Pancreas (tissue), 10 donors: ENCODE measurements at places on chromosomes 5 and 9. TPM values are rescaled to one million over a fixed set of nuclear protein-coding genes. Genes with fewer than 3 reads are reported as not detected.

DCTN3 gene
- polyA plus RNA-seq: 37.4 TPM

DNA sequence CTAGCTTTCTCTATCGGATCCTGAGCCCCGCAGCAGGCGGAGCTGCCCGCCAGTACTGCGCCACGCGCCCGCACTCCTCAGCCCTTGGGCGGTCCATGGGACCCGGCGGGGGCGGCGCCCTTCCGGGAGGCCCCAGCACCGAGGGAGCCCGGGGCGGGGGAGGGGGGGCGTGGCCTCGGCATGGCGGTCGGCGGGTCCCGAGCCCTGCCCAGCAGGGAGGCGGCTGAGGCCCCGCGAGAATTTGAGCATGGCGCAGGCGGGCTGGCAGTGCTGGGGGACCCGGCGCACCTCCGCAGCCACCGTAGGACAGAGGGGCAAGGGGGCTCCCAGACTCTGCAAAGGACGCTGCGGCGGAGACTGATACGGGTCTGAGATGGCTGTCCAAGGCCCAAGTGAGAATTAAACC lies 6.8 kb downstream of the ZDHHC11B start:
- no peak overlapping the region for H3K4me3 ChIP-seq
- no peaks in the 10 kb centered on the region for H3K36me3 ChIP-seq
- H3K27me3 ChIP-seq: no peaks in the 10 kb centered on the region
- peaks cover 5% of the 10 kb centered on the region for H3K4me1 ChIP-seq
- DNase-seq: peak; percentile 26

DNA sequence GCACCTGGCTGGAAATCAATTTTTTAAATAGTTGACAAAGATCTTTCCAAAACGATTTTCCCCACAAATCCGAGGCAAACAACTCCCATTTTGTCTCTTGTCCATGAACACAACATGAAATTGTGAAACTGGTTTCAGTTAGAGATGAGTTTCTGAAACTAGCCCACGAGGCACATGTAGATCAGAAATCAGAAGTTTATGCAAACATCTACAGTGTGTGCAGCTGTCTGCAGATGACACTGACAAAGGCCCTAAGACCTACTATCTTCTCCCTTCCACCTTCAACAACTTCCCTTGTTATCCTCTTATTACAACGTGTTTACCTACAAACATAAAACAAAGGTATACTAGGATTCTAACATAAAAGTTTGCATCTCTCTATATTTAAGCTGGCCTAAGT lies 183.3 kb downstream of the DIRAS2 start:
- no peak overlapping the region for H3K27ac ChIP-seq
- no peaks in the 10 kb centered on the region for H3K4me1 ChIP-seq
- DNase-seq: no peak
- no peaks in the 10 kb centered on the region for H3K36me3 ChIP-seq
- H3K4me3 ChIP-seq: no peak overlapping the region

DNA sequence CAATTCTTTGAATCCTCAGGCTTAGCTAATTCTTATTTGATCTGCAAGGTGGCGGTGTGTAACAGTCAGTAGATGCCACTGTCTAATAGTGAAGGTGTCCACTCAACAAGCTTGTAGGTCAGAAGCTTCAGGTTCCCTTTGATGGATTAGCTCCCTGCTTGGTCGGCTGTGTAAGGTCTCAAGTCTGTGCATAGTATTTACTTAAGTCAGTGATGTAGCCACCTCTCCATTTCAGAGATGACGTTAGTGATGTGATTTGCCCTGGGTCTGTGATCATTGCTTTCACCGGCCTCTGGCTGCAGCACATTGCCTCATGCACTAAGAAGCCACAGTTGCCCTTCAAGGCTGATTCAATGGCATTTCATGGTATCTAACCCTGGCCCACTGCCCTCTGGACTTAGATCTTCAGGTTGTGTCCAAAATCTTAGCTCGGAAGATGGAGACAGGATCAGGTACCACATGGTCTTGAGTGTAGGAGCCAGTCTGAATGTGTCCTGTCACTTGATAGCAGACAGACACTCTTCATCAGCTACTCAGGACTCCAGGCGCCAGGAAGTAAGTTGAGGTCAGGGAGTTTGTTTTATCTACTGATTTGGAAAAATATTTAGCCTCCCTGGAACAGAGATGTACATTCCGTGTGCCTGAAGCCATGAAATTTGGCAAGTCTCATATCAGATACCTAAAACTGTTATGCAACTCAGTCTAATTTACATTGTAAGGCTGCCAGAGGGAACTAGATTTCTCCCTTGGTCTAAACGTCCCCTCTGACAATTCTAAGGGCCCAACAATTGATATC lies 42.9 kb downstream of the SUB1 start:
- no peaks in the 10 kb centered on the region for H3K36me3 ChIP-seq
- no peak overlapping the region for H3K4me3 ChIP-seq
- H3K4me1 ChIP-seq: no peaks in the 10 kb centered on the region
- H3K27ac ChIP-seq: no peak overlapping the region

GRCh38 chr9:124576751-124577150 lies 69.6 kb upstream of the NR5A1 start:
- no peaks in the 10 kb centered on the region for H3K27me3 ChIP-seq
- no peak overlapping the region for H3K27ac ChIP-seq
- no peaks in the 10 kb centered on the region for H3K36me3 ChIP-seq
- no peak for DNase-seq
- H3K4me3 ChIP-seq: no peak overlapping the region
- H3K4me1 ChIP-seq: no peaks in the 10 kb centered on the region

- no peaks in the 10 kb centered on the region for H3K27me3 ChIP-seq
- H3K4me3 ChIP-seq: no peak overlapping the region
- no peak for DNase-seq
- no peaks in the 10 kb centered on the region for H3K4me1 ChIP-seq
Measured at GRCh38 chr5:50898966-50899365, 232.5 kb downstream of the PARP8 start.

DNA sequence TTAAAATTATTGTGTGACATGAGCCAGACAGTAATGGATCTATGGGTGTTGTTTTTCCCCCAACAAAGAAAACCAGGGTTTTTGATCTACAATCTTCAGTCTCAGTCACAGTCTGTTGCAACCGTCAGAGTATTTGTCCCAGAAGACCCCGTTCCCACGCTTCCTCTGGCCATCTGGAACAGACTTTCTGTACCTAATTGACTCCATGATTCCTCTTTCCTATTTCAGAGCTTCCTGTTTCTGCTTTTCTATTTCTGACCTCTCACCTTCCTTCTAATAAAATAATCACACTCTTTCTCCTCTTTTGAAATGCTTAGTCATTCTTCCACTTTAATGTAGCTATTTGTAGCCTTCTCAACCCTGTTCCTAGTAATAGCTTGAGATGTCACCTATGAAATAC lies 1044.8 kb downstream of the DTWD2 start:
- no peaks in the 10 kb centered on the region for H3K4me1 ChIP-seq
- H3K27me3 ChIP-seq: no peaks in the 10 kb centered on the region
- no peak for DNase-seq

DNA sequence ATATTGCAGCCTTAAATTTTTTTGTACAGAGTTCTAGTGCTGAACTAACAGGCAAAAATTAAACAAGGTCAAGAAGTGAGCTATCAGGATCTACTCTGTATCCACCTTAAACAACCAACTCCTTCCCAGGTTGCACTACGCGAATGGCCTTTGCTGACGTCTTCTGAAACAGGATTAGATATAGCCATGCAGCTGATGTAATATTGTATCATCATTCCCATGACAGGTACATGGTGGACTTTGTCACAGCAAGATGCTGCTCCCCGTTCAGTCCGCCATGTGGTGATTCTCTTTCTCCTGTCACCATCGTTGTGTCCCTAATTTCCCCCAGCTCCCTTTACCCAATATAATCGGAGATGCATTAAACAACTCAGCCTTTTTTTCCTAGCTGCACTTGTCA lies 328.9 kb downstream of the DEPDC1B start:
- no peaks in the 10 kb centered on the region for H3K36me3 ChIP-seq
- no peaks in the 10 kb centered on the region for H3K4me1 ChIP-seq
- no peak overlapping the region for H3K4me3 ChIP-seq
- H3K27me3 ChIP-seq: no peaks in the 10 kb centered on the region
- H3K27ac ChIP-seq: no peak overlapping the region

- no peak overlapping the region for H3K4me3 ChIP-seq
- no peak overlapping the region for H3K27ac ChIP-seq
- no peaks in the 10 kb centered on the region for H3K27me3 ChIP-seq
- H3K36me3 ChIP-seq: no peaks in the 10 kb centered on the region
- no peak for DNase-seq
Measured at GRCh38 chr5:31916327-31916726, 257.8 kb downstream of the GOLPH3 start.

DNA sequence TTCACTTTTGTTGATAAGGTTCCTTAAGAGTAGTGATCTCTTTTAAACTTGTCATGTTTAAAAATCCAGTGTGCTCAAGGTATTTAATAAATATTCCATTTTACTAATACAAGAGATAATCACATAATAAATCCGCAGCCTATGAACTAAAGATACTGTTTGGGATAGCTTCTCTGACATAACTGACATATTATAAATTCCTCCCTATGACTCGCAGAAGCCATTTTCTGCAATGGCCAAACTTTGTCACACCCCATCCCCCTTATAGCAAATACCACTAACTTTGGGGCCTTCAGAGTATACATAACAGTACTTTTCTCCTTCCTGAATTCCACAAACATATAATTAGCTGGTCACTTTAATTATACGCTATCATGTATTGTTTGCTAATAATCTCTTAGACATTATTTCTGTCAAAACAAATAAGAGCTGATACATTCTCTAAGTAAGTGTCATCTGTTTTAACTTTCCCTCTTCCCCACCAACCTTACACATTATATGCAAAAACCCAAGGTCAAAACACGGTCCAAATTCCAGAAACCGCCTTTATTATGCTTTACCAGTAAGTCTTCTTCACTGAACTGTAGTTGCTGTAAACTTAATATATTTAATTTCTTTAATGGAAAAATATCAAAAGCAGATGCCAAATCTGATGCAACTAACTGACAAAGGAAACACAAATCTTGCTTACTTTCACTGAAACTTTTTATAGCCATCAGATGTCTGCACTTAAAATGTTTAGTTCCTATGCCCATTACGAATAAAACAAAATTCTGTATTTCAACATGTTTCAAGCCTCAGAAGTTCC lies 971 bp downstream of the TMEM267 start:
- H3K27ac ChIP-seq: peak overlapping the region; percentile 99
- H3K36me3 ChIP-seq: no peaks in the 10 kb centered on the region
- peak overlapping the region; percentile 92 for H3K4me3 ChIP-seq

GRCh38 chr5:39117401-39117800 lies 43.2 kb upstream of the RICTOR start:
- DNase-seq: no peak
- no peaks in the 10 kb centered on the region for H3K36me3 ChIP-seq
- H3K4me1 ChIP-seq: no peaks in the 10 kb centered on the region
- no peak overlapping the region for H3K27ac ChIP-seq
- H3K4me3 ChIP-seq: no peak overlapping the region
